Psoas muscle (tissue), 8 donors: ENCODE measurements at places on chromosomes 2 and 18. TPM values are rescaled to one million over a fixed set of nuclear protein-coding genes. Genes with fewer than 3 reads are reported as not detected.

DNA sequence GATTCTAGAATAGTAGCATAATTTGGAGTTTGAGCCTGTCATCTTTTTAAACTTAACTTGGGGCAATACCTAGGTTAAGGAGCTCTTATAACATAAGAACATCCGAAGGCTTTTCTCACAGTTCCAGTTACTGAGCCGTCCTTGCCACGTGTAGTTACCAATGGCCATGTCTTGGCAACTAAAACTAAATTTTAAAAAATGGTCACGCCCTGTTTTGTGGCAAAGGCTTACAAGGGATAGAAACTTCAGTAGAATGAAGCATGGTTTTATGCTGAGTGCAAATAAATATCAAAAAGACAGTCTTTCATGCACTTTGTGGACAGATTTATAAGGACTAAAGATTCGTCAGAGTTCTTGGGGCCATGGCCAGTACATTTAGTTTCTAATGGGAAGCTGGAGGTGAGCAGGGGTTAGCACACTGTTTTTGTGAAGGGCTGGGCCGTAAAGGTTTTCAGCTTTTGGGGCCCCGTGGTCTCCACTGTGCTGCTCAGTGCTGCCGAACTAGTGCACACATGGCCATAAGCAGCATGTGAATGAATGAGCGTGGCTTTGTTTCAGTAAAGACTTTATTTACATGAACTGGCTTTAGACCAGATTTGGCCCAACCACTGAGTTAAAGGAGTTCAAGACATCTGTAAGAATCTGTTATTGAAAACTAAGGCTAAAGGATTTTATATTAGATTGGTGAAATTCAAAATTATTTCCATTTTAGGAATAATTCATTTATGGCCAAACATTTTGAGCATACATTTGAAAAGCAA is 41.1 kb downstream of the GRHL1 start:
- no peak for DNase-seq

The IL18R1 gene
- polyA plus RNA-seq = 0.26 TPM

- DNase-seq = no peak
Observed at GRCh38 chr2:26074676-26075075, 40.8 kb downstream of the RAB10 start.

GRCh38 chr2:234677758-234678538 is 181.1 kb upstream of the ARL4C start:
- DNase-seq = no peak

DNA sequence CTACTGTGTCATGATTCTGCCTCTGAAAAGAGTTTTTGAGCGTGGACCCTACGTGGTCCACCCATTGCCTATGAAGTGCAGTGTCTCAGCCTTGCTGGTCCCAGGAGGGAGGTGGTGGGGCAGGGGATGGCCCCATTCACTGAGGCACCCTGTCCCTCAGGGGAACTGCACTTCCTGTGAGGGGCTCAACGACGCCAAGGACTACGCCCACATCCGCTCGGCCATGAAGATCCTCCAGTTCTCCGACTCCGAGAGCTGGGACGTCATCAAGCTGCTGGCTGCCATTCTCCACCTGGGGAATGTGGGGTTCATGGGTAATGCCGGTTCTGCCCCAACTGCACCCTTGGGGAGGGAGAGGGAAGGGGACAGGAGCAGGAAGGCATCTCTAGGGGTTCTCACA is 42.5 kb downstream of the MYO7B start:
- DNase-seq = no peak

DNA sequence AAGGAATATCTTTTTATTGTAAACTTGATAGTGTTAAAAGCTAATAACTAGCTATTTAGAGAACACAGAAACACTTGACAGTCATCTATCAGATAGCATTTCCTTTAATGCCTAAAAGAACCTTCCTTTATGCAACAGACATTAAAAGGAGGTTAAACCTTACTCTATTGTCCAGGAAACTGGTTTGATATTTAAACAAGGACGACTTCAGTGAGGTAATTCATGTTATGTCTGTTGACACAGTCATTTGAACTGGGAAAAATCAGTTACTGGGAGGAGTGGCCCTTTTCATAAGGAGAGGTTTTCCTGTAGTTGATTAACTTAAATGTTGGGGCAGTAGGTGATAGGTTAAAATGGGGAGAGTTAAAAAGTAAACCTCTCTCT is 6.7 kb downstream of the TGIF1 start:
- DNase-seq = no peak

The PTGR3 gene
- 23.6 TPM for polyA plus RNA-seq

The ASXL3 gene
- polyA plus RNA-seq = 0.01 TPM

DNA sequence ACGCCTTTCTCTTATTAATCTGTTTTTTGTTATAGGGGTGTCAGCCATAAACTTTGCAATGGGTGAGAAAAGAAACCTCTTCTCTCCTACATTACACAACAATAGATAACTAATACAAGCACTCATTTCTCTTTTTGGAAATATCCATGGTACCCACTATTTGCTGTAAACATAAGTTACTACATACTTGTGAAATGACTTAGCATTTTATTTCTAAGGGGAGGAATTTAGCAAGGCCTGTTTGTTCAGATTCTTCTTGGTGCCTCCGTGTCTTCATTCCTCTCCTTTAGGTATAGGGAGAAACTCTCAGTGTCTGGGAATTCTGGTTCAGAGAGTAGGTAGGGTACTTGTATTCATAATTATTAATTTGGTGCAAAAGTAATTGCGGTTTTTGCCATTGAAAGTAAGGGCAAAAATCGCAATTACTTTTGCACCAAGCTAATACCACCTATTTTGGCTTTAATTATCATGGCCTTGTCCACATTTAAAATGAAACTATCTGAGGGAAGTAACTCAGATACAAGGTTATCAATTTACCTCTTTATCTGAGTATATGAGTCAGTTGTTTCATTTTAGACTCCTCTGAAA is 134.8 kb downstream of the MREG start:
- DNase-seq = no peak

The IL1RN gene
- 0.53 TPM for polyA plus RNA-seq

- no peak for DNase-seq
Observed at GRCh38 chr2:80242355-80242910, 62.1 kb downstream of the LRRTM1 start.

DNA sequence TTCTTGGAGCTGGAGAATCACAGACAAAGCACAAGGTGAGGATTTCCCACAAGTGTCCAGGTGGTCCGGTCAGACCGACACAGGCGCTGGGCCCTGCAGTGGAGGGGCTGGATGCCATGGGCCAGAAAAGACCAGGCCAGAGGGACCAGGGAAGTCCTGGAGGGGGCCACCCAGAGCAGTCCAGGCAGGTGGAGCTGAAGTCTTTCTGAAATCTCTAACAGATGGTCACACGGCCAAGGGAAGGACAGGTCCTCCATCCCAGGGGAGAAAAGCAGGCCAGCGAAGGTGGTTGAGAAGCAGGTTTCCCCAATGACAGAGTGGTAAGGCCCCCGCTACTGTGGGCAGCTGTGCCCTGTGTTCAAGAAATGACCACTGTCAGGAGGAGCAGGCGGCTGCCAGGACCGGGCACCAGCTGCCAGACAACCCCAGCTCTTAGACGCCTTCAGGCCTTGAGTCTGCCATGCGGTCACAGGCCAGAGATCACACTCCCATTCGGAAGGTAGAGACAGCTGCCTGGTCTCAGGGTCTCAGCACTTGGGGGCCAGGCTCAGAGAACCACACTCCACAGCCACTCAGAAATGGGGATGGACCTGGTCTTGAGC is 25.9 kb downstream of the HS1BP3 start:
- DNase-seq = peak; percentile 55

GRCh38 chr2:205972113-205972512 is 113.9 kb downstream of the INO80D start:
- DNase-seq = no peak

- no peak for DNase-seq
Observed at GRCh38 chr2:136000502-136000901, 15.1 kb upstream of the DARS1 start.

- no peak for DNase-seq
Observed at GRCh38 chr2:240762249-240762648, 57.8 kb downstream of the KIF1A start.

The ZNF236 gene
- 1.5 TPM for polyA plus RNA-seq

DNA sequence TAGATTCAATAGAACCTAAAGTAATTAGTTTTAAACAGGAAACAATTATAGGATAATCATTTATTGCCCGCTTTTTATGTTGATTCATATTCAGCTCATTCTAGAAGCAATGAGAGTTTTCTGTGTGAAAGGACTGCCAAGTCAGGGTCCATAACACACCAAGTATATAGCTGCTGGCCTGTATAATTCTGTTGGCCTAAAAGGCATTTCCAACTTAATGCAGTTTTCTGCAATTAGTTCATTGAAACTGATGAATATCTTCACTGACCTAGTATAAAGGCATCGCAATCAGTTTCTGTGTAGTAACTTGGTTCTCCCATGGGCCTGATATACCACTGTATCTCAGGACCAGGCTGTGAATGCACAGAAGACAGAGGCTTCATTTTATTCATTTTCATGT is 69.1 kb upstream of the GRB14 start:
- DNase-seq = no peak

DNA sequence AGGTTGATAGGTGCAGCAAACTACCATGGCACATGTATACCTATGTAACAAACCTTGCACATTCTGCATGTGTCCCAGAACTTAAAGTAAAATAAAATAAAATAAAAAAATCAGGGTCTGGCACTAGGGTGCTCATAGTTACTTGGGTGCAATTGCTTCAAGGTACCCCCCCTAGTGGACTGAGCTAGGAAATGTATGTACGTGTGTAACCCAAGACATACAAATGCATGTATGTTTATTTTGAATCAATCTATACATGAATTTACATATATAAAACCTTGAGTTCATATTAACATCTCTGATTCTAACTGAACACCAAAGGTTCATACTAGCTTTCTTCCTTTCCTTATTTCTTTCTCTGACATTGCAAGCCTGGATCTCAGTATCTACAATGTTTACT is 51.5 kb downstream of the USP37 start:
- DNase-seq = no peak

The PCBP1 gene
- polyA plus RNA-seq = 549 TPM

The SPRED2 gene
- polyA plus RNA-seq = 7.9 TPM

The VSNL1 gene
- 0.52 TPM for polyA plus RNA-seq

The ANKAR gene
- polyA plus RNA-seq = 3.6 TPM

The LBX2 gene
- 0.68 TPM for polyA plus RNA-seq

DNA sequence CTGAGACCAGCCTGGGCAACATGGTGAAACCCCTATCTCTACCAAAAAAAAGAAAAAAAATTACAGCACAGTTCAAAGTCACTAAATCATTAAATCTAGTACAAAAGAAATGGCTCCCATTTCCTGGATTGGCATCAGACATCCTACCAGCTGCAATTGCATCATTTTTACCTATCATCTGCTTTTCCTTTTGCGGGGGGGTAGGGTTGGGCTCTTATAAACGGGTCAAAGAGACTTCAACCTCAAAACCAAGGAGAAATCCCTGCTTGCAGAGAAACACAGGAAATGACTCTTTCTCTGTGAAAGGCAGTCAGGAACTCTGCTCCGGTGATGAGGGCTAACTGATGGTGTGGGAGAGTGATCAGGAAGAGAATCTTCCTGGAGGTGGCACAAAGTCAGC is 45.3 kb upstream of the RFX8 start:
- no peak for DNase-seq

DNA sequence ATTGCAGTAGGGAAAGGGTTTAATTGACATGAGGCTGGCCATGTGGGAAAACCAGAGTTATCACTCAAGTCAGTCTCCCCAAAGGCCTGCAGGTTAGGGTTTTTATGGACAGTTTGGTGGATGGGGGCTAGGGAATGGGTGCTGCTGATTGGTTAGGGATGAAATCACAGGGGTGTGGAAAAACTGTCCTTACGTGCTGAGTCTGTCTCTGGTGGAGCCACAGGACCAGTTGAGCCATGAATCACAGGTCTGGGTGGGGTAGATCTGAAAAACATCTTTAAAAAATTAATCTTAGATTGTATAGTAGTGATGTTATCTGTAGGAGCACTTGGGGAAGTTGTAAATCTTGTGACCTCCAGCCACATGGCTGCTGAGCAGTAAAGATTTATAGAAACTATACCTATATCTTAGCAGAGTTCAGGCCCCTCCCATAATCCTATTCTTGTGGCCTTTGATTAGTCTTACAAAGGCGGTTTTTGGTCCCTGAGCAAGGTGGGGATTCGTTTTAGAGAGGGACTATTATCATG is 139.6 kb downstream of the COMMD1 start:
- no peak for DNase-seq

- DNase-seq = no peak
Observed at GRCh38 chr2:120632796-120633646, 102.6 kb upstream of the GLI2 start.

- no peak for DNase-seq
Observed at GRCh38 chr2:95305380-95306061, 8.4 kb downstream of the KCNIP3 start.

The SP140 gene
- 0.19 TPM for polyA plus RNA-seq

GRCh38 chr2:26245231-26245732 is 543 bp downstream of the HADHB start:
- no peak for DNase-seq

GRCh38 chr18:67776929-67777328 is 260.4 kb upstream of the DSEL start:
- DNase-seq = no peak

GRCh38 chr2:85949280-85949679 is 60.5 kb upstream of the ST3GAL5 start:
- no peak for DNase-seq

The BUB1 gene
- polyA plus RNA-seq = 0.27 TPM
